IMR-90 (cell line): ENCODE measurements at places on chromosomes 1 and 21.

DNA sequence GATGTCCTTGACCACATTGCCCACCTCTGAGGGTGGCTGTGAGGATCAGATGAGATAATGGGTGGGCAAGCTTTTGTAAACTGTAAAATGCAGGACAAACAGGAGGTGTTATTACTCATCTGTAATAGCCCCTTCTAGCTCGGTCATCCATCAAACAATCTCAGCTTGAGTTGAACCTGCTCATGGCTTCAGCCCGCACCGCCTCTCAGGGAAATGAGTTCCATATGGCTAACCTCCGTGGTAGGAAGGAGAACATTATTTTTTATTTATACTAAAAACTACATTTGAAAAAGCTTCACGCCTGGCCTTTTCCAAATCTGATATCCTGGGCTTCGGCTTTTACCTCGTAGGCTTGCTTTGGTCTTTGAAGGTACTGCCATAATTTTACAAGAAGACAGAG, 116.2 kb upstream of the USP24 start:
- H3K4me3 ChIP-seq = no peak overlapping the region
- peaks cover 7% of the 10 kb centered on the region; the same call in 1 of the 2 replicates for H3K4me1 ChIP-seq
- DNase-seq = no peak
- H3K36me3 ChIP-seq = no peaks in the 10 kb centered on the region
- no peaks in the 10 kb centered on the region for H3K27me3 ChIP-seq

DNA sequence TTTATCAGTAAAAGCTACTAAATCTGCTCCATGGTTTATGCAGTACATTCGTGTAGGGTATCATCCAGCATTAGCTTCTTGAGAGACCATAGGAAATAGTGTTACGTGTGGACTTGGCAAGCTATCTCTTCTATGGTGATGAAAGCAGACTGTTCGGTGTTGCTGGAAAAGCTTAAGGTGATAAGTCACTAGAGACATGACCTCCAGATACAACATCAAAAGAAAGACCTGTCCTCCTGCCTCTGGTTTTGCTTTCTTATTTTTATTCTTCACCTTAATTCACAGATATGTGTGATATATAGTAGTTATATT, 53.5 kb upstream of the S1PR1 start:
- no peaks in the 10 kb centered on the region for H3K36me3 ChIP-seq
- H3K4me1 ChIP-seq = peaks cover 12% of the 10 kb centered on the region
- peak; percentile 28 for DNase-seq
- no peak overlapping the region for H3K27ac ChIP-seq

- no peak overlapping the region for H3K27ac ChIP-seq
- H3K4me3 ChIP-seq = no peak overlapping the region
- no peaks in the 10 kb centered on the region for H3K36me3 ChIP-seq
- no peaks in the 10 kb centered on the region for H3K4me1 ChIP-seq
Measured at GRCh38 chr1:167210966-167211674, 9.6 kb upstream of the POU2F1 start.

GRCh38 chr1:61439234-61439633, 285.7 kb downstream of the TM2D1 start:
- H3K4me1 ChIP-seq = no peaks in the 10 kb centered on the region
- H3K36me3 ChIP-seq = no peaks in the 10 kb centered on the region
- no peak overlapping the region for H3K4me3 ChIP-seq
